Bone marrow (tissue), 2 donors: ENCODE measurements at places on chromosomes 3 and 15.
A peak's percentile ranks its signal among the peaks of the same experiment; 100 is the strongest.

- no peak for DNase-seq
Measured at GRCh38 chr3:128655531-128655930, 4.9 kb upstream of the RPN1 start.

DNA sequence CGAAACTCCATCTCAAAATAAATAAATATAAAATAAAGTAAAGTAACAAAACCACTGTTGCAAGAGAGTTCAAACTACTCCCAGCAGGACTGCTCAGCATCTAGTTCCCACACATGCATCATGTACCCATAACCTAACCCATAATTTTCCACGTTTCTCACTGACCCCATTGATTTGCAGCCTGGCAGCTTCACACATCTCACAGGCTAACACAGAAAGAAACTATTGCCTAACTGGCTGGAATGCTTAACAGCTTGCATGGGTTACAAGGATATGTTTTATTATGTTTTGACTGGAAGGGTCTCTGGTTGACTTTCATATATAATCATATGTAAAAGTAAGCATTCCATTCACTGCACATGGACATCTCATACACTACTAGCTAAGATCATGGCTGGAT is 55.6 kb upstream of the TBC1D23 start:
- no peak for DNase-seq

DNA sequence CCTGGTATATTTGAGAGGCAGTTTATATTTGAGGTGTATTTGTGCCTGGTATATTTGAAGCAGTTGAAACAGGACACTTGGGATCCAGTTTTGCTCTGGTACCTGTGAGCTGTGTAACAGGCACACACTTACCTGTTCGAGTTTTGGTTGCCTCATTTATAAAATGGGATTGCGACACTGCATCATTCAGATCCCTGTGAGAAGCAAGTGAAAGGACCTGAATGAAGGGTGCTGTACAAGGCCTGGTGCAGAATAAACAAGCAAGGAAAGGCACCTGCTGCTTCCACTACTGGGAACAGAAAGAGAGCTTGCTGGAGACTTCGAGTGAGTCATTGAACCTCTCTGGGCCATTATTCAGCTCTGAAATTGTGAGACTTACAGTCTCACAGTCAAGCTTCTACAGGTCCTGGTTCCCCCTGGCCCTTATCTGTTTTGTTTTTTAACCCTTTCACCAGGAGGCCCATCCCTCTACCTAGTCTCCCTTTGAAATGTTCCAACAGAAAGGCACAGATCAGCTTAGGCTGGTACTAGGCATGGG is 11.5 kb downstream of the FETUB start:
- no peak for DNase-seq

DNA sequence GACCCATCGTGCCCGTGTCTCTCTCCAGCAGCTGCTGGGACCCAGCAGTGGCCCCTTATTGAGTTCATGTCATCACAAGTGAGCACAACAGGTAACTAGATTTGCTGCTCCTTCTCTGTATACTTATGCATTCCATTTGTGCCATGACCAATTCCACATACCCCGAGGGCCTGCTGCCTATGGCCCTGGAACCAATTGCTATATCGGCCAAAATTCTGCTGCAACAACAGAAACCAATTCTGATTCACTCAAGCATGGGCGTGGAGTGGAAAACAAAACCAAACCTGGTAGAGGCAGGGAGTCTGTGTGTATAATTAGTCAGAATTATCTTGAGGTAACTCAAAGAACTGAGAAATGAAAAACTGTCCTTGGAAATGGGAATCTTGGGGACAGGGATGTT is 516.6 kb downstream of the EPHB1 start:
- DNase-seq = no peak

GRCh38 chr3:39291903-39292329 is 12.1 kb upstream of the CX3CR1 start:
- DNase-seq = peak; percentile 37
